Amygdala (tissue), 56 donors: ENCODE measurements at places on chromosomes 4 and X.

DNA sequence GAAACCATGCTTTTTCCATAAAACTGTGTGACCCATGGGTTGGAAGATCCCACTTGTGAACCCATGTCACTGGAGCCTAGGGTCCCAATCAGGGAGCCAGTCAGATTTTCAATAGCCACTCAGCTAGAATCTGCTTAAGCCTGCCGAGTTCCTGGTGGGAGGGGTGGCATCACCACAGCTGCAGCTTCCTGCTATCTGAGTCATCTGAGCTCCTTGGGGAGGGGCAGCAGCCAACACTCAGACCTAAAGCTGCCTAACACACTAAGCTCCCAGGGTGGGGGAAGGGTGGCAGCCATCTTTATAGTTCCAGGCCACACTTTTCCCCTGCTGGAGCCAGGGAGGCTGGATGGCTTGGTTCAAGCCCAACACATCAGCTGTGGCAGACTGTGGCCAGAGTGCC is 350.1 kb downstream of the C4orf33 start:
- no peak for DNase-seq

- DNase-seq, result no peak
Measured at GRCh38 chr4:156378033-156378665, 424.5 kb upstream of the CTSO start.

GRCh38 chr4:8901335-8901734 is 29.7 kb upstream of the HMX1 start:
- DNase-seq, result no peak

DNA sequence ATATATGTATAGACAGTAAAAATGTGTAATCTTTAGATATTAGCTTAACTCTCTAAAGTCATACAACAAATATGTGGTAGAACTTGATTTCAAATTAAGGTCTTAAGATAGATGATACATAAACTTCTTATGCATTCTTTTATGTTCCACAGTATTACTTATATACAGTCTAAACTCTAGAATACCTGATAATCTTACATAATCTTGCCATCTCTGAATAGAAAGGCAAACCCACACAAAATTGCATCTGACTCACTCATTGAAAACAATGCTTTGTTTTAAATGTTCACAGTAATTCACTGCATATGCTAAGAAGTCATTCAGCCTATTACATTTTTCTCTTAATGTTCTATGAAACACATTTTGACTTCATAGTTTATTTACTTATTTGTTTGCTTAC is 10.1 kb downstream of the SULT1B1 start:
- no peak for DNase-seq

DNA sequence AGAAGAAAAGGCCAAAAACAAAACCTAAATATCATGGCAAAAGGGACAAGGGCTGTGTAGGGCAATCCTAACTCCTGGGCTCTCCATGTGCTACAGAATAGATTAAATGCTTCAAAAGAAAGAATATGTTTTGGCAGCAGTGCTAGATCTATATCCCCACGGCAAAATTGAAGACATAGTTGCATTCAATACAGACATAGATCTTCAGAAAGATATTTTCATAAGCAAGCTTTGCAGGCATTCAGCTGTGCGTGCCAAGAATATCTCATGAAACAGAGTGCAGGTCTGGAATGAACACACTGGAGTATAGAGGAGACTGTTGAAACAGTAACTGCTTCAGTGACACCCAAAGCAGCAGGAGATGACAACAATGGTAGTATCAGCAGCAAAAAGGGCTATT is 1476.9 kb downstream of the ARAP2 start:
- no peak for DNase-seq

DNA sequence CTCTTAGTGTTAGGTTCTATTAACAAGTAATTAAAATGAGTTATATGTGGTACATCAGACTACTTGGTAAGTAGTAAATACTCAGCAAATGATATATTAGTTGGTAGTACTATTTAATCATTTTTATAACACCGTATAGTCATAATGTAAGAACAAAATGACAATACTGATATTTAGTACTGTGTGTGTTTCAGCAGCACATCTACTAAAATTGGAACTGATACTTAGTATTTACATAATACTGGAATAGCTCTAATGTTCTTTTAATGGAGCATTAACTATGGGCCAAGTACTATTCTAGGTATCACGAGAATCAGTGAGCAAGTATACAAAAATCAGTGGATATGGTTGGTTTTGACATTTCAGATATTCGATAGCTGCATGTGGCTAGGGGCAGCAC is 35.3 kb downstream of the ERVMER34-1 start:
- DNase-seq, result no peak

- DNase-seq, result no peak
Measured at GRCh38 chr4:54571293-54572151, 86.2 kb upstream of the KIT start.

DNA sequence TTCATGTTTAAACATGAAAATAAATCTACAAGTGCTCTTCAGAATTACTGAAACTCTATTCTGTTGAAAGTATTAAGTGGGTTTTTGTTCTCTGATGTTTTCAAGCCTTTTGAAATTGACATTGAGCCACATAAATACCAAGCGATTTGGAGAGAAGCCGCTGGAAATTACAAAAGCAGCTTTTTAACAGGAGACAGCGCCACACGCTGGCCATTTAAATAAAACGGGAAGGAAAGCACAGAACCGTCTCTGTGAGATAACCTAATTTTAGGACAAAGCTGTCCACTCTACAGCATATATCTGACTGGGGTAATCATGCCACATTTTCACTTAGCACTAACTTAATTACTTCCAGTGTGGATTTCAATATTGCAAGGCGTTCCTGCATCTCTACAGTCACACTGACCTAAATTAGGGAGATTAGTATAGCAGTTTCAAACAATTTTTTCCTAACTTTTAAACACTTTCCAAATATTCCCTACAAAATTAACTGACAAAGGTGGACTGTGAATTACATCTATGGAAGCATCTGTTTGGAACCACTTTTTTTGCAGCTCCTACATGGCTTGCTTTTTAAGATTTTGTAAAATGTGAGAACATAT is 6.8 kb upstream of the ANOS1 start:
- DNase-seq, result peak; percentile 4

GRCh38 chr4:145839151-145839550 is 99.5 kb downstream of the ZNF827 start:
- DNase-seq, result peak; percentile 11

DNA sequence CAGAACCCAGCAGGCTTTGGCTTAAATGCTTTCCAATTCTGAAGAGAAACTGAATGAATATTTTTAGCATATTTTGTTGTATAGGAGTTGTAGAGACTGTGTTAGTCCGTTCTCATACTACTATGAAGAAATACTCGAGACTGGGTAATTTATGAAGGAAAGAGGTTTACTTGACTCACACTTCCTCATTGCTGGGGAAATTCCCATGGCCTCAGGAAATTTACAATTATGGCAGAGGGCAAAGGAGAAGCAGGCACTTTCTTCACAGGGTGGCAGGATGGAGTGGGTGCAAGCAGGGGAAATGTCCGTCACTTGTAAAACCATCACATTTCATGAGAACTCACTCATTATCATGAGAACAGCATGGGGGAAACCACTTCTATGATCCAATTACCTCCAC is 291.7 kb downstream of the PACRGL start:
- DNase-seq, result no peak

- no peak for DNase-seq
Measured at GRCh38 chrX:138771047-138771446, 59.5 kb upstream of the FGF13 start.

DNA sequence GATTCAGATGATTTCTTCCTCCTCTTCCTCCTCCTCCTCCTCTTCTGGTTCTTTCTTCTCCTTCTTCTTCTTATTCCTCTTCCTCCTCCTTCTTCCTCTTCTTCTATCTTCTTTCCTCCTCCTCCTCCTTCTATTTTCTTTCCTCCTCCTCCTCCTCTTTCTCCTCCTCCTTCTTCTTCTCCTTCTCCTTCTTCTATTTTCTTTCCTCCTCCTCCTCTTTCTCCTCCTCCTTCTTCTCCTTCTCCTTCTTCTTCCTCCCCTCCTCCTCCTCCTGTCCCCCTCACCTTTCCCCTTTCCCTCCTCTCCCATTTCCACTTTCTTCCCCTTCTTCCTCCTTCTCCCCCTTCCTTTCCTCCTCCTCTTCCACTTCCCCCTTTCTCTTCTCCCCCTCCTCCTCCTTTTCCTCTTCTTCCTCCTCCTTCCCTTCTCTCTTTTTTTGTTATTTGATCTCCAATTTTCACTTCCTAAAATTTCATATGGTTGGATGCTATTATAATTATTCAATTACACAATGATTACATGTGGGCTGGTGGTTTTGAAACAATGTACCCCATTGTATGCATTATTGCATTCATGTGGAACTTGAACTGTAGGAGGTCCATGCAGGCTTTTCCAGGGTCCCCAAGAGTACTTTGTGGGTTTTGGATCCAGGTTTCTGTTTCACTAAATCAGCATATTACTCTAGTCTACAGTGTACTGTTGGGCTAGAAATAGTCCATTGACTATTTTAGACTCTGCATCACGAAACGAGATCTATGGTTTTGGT is 68.1 kb downstream of the SORBS2 start:
- DNase-seq, result no peak

GRCh38 chr4:87716371-87717265 is 66.5 kb downstream of the DMP1 start:
- no peak for DNase-seq

DNA sequence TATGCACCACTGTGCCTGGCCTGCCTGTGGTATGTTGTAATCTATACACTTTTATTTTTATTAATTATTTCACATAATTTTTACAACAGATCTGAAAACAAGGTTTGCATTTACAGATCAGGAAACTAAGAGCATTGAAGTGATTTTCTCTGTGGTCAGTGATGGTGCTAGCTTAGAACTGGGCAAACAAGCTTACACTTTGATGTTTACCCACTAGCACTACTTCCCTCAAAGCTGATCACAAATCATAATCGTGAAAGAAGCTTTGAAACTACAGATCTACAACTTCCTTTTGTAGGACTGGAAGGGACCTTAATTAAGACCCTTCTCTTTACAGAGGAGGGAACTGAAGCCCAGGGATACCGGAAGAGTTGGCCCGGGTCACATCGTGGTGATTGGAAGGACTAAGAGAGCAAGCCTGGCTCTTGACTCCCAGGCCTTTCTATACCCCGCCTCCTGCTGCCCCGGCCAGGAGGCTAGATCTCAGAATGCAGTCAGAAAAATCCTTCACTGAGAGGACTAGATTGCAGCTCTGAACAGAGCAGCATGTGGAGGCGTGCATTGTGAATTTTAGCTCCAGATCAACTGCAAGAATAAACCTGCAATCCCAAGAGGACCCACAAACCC is 93.7 kb upstream of the ZNF827 start:
- DNase-seq, result no peak

- no peak for DNase-seq
Measured at GRCh38 chrX:20237864-20238263, 28.8 kb downstream of the RPS6KA3 start.

DNA sequence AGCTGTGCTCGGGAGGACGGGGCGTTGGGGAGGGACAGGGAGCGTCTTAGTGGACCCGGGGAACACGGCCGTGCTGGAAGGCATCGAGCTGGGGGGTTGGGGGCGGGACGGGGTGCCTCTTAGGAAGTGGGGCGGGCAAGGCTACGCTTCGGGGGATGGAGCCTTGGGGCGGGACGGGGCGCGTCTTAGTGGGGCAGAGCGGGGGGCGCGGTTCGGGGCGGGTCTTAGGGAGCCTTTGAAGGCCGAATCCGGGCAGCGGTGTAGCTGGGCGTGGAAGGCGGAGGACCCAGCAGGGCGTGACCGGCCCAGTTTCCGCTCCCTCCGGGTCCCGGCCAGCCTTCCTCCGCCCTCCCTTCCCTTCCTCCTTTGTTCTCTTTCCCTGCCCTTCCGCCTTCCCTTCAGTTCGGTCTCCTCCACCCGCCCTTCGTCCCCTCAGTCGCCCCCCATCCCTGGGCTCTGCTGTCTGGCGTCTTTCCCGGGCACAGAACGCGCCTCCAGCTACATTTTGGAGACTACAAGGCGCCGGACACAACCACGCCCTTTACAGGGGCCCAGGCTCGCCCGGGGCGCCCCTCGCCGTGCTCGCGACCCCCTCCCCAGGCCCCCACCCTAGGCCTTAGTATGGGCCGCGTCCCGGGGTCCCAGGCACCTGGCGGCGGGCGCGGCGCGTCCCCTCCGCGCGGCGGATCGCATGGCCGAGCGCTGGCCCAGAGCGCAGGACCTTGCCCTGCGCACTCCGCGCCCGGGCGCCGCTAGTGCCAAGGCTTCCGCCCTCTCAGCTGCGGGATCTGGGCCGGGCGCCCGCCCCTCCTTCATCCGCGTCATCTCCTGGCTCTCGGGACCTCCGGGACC is at the start of gene ARSD:
ARSD (minus strand) TSS at position 757 of the 852 bp plus-strand sequence; CDS start at position 693, 64 bp downstream.
- DNase-seq, result peak; percentile 62

GRCh38 chr4:145540235-145540634 is 58.6 kb downstream of the SMAD1 start:
- DNase-seq, result no peak

GRCh38 chr4:57265831-57266582 is 155.8 kb upstream of the IGFBP7 start:
- no peak for DNase-seq
